ENCODE measurements at places on chromosomes 2 and 18.
A peak's percentile ranks its signal among the peaks of the same experiment; 100 is the strongest.

DNA sequence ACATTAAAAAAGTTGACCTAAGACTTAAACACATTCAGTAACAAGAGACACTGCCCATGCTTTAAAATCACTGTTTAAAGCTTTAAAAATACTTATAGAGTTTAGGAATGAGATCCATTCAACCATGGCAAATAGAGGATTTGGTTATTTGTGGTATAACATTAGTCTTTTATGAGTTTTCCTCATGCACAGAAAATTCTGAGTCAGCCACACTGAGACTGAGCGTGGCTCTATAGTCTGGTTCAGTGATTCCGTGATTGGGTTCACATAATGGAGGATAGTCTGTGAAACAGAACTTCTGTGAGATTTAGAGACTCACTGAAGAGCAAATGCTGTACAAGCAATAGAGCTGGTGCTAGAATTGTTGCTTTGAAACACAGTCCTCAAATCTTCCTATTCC is 1502.4 kb upstream of the PIK3C3 start:
- no peak for DNase-seq

- no peak for DNase-seq
Measured at GRCh38 chr2:213069531-213069930, 81.9 kb downstream of the IKZF2 start.

- DNase-seq = no peak
Measured at GRCh38 chr18:76821356-76821874, 942 bp upstream of the ZNF236 start.

GRCh38 chr18:32355896-32356295 is 114.8 kb downstream of the GAREM1 start:
- DNase-seq = no peak

GRCh38 chr18:44286049-44286448 is 394.6 kb upstream of the SETBP1 start:
- DNase-seq = peak; percentile 67

GRCh38 chr2:45661828-45662227 is 10.4 kb downstream of the PRKCE start:
- no peak for DNase-seq

- peak; percentile 42 for DNase-seq
Measured at GRCh38 chr2:9326975-9327374, 96.4 kb downstream of the ITGB1BP1 start.

- DNase-seq = no peak
Measured at GRCh38 chr18:54939361-54939917, 19.8 kb downstream of the CCDC68 start.

DNA sequence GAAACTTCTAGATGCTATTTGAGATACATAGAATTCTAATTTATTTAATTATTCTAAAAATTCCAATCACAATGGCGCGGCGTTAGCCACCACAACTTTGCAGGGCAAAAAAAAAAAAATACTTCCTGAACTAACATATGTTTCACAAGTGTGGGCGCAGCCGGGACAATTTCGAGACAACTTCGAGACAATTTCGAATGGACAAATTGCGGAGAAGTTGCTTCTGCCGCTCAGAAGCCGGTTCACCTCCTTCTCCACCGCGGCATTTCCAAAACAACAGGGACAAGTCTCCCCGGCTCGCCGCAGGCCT is 842 bp downstream of the PAX3 start:
- no peak for DNase-seq

GRCh38 chr18:741931-742512 is 29.6 kb upstream of the ENOSF1 start:
- DNase-seq = peak; percentile 78

GRCh38 chr2:162337868-162338267 is 6.1 kb upstream of the GCA start:
- no peak for DNase-seq

DNA sequence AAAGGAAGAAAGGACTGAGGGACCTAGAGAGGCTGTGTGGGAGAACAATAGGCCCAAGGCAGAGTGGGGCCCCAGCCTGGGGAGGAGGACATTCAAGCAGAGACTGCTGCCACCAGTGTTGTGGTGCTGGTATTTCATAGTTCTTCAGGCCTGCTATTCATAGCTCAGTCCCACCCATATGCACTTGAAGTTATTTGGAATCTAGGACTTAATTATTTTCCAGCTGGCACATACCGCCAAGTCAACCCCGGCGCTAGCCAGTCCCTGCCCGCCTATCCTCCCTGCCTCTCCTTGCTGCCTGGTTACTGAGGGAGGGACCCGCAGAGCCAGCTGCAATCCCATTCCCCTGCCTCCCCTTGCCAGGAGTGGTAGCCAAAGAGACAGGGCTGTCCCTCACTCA is 141.2 kb downstream of the CABLES1 start:
- DNase-seq = no peak

GRCh38 chr18:1018181-1018681 is 113.6 kb downstream of the ADCYAP1 start:
- no peak for DNase-seq
